ENCODE measurements at places on chromosomes 16 and 17.

GRCh38 chr17:55584055-55584685 is 72.9 kb upstream of the SMIM36 start:
- no peak for DNase-seq

GRCh38 chr17:77377710-77378235 is 237.0 kb downstream of the SEC14L1 start:
- no peak for DNase-seq

DNA sequence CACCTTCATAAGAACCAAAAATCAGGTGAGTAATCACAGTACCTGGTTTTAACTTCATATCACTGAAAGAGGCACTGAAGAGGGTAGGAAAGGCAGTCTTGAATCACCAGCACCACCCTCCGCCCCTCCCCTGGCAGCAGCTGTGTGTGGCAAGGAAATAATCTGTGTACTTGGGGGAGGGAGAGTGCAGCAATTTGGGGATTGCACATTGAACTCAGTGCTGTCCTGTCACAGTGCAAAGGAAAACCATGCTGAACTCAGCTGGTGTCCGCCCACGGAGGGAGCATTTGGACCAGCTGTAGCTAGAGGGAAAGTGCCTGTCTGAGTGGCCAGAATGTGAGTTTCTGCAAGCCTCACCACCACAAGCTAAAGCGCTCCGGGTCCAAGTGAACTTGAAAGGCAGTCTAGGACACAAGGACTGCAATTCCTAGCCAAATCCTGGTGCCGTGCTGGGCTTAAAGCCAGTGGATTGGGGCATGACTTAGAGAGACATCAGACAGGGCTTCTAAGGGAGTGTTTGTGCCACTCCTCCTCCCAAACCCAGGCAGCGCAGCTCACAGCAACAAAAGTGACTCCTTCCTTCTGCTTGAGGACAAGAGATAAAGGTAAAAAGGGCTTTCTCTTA is 39.7 kb upstream of the ALDH3A1 start:
- no peak for DNase-seq

DNA sequence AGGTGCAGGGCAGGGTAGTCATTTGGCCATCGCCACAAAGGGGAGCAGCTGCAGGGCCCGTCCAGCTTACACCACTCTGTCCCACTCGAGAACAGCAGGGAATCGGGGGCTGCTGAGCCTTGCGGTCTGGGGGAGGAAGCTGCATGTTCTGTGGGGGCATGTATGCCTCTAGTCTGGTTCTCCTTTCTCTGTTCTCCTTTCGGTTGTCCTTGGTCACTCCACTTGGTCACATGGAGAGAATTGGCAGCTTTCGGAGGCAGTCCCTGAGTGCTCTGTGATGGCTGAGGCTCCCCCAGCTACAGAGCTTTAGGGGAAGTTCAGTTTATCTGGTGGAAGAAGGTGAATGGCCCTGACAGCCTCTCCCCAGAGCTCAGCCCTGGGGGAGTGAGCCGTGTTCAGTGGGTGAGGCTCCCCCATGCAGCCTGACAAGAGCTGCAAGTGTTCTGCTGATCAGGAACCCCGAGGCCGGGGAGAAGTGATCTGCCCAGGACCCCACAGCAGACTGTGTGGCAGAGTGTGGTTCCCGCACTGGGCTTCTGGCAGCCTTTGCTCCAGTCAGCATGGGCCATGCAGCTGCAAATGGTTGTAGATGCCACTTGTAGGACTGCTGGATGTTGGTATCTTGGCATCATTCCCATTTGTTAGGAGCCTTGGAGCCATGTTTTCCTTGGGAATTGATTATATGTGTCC is 22.3 kb upstream of the SMPD3 start:
- DNase-seq, result peak; percentile 67

DNA sequence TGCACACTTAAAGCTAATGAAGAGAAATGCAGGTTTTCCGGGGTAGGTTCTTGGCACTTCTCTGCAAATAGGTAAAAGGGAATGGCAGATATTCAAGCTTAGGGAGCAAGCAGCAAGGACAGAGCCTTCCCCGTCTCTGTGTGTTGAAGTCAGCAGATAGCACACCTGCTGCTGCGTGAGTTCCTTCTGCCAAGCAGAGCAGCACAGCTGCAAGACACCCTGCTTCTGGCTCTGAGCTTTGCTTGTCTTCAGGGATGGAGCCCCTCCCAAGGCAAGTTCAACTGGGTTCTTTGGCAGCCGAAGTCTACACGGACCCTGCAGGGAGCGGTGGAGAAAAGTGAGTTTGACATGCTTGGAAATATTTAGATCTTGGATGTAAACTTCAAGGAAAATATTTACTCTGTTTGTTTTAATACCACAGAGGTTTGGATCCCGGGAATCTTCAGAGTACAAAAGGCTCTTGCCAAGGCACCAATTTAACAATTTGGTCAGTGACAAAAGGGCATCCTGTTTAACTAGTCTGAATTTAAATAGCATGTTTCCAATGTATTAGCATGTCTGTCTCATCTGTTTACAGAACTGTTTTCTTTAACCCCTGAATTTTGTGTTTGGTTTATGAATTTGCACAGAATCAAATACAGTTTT is 113.4 kb upstream of the KCNJ16 start:
- no peak for DNase-seq

GRCh38 chr17:77394540-77395295 is 253.9 kb downstream of the SEC14L1 start:
- no peak for DNase-seq

GRCh38 chr17:55757659-55758058 is 6.8 kb downstream of the PCTP start:
- no peak for DNase-seq

DNA sequence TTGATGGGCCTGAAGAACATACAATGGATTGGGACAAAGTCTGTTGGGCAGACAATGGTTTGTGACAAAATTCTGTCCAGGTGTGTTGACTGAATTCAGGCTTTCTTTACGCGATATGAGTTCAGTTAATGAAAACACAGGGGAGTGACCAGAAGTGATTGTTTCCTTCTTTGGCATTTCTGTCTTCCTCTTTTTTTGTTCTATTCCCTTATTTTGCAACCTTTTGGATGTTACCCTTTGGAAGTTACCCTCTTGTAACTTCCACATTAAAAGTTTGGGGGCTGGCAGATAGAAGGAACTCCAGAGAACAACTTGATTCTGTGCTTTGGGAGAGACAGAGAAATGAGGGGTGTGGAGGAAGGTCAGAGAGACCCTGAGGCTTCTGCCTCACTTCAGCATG is 126.7 kb downstream of the PITPNC1 start:
- DNase-seq, result no peak

DNA sequence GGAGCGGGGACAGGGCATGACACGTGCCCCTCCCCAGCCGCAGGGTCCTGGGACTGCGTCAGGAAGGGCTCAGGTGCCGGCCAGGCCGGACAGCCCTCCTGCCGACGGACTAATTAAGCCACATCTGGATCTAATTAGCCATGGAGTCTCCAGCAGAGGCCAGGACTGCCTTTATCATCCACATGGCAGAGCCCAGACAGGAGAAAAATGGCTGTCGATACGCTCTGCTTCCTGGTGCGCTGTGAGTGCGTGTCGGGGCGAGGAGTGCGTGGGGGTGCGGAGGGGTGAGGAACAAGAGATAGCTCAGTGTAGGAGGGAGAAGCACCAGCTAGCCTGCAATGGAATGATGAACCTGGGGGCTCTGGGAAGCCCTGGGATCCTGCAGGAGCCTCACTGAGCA is 218.8 kb downstream of the IRF8 start:
- DNase-seq, result no peak

- DNase-seq, result no peak
Observed at GRCh38 chr16:27813591-27813990, 249.9 kb downstream of the GSG1L start.

DNA sequence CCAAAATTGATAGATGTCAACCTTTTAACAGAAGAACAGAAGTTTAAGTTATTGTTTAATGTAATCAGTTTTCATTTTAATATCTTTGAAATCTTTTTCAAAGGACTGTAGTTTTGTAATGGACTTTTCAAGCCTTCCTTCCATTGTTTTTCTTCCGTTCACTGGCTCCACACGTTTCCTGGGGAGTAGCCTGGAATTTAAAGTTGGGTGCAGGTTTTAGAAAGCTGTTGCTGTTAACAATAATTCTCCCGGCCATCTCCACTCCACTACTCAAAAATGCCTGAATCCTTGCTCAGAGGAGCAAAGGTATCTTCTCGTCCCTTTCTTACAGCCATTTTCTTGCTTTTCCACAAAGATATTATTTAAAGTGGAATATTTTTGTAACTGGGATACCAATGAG is 4.7 kb upstream of the COQ7 start:
- DNase-seq, result no peak

- DNase-seq, result peak; percentile 56
Observed at GRCh38 chr17:13024526-13025257, 6.9 kb upstream of the ELAC2 start.

DNA sequence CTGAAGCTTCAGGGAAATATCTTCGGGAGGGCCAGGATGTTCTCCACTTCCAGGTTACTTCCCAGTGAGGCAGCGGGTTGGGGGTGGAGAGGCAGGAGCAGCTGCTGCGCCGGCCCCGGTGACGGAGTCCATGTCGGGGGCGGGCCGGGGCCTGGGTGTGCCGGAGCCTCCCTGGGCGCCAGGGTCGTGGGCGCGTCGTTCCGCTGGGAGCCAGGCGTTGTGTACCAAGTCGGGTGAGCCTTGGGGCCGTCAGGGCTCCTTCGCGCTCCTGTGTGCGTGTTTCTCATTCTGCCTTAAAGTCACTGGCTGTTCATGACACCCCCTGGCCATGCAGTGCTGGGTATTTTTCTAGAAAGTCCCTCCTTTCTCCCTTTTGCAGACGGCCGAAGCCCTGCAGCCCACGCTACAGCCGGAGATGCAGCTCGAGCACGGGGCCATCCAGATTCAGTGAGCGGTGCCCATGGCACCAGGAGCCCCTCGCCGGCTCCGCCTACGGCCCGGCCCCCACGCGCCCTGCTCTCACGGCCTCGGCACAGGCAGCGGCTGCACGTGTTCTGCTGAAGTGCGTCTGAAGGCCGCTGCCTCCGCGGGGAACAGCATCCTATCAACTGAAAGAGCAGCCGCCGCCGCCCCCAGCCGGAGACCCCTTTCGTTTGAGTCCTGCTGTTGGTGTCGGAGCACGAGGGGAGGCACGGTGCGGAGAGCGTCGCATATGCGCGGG is 125.1 kb downstream of the BANP start:
- no peak for DNase-seq

- no peak for DNase-seq
Observed at GRCh38 chr17:14756479-14756878, 455.6 kb downstream of the HS3ST3B1 start.

DNA sequence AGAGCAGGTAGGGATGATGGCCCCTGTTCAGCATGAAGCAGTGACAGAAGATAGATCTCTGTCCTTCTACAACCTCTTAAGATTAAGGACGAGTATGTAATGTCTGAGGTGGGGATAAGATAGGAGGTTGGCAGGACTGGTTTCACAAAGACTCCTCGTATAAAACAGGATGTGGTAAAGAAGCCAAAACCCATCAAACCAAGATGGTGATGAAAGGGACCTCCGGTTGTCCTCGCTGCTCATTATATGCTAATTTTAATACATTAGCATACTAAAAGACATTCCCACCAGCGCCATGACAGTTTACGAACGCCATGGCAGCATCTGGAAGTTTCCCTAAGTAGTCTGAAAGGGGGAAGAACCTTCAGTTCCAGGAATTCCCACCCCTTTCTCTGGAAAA is 27.3 kb downstream of the MIS12 start:
- DNase-seq, result no peak

GRCh38 chr17:18025241-18025944 is 13.6 kb downstream of the ATPAF2 start:
- DNase-seq, result peak; percentile 55

- DNase-seq, result no peak
Observed at GRCh38 chr17:5065227-5065744, 13.0 kb upstream of the ZFP3 start.

GRCh38 chr17:61458000-61458399 is 5.8 kb downstream of the TBX4 start:
- DNase-seq, result no peak

- DNase-seq, result no peak
Observed at GRCh38 chr17:76266244-76266938, 1.2 kb downstream of the UBALD2 start.

GRCh38 chr16:14194721-14195120 is 123.6 kb downstream of the MRTFB start:
- no peak for DNase-seq

GRCh38 chr17:64535357-64535756 is 28.6 kb downstream of the CEP95 start:
- DNase-seq, result no peak

DNA sequence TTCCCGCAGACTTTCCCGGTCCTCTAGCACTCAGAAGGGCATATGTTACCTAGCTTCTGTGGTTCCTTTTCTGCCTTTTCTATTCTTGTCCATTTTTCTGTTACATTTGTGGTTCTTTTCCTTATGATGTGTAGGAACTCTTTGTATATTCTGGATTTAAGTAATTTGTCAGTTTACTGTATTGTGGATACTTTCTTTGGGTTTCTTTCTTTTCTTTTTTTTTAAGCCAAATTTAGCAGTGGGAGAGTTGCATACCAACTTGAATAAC is 657 bp downstream of the ALDH3A2 start:
- no peak for DNase-seq

DNA sequence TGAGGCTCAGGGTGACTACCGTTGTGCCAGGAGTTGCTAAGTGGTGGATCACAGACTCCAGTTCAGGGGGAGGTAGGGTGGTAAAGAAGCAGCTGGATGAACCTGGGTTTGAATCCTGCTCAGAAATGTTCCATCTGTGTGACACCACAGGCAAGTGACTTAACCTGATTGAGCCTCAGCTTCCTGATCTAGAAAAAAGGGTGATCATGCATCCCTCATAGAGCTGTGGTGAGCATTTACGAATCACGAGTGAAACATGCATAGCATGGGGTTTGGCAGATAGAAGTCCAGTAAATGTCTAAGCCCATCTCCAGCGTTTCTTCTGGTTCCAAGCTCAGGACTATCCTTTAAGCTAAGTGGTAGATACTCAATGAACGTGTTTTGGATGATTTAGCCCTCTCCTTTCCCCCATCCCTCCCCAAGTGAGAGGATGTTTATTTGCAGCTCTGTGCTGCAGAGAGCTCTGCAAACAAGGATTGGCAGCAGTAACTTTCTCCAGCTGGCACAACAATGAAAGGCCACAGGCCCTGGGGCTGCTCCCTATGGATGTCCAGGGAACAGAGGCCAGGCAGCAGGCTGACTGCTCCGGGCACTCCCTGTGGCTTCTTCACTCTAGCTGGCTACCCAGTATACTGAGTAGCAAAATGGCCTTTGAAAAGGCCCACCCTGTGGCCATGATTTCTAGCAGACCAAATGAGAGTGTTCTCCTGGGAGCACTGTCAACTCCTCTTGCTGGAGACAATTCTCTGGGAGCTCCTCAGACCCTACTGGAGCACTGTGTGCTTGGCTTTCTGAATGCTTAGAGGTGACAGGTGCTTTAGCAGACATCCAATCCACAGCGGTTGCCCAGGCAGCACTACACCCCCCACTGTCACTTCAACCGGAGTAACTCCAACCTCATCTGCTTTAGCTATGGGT is 21.3 kb downstream of the CA4 start:
- DNase-seq, result no peak

- DNase-seq, result no peak
Observed at GRCh38 chr17:71232801-71233559, 887.8 kb upstream of the SOX9 start.

- DNase-seq, result no peak
Observed at GRCh38 chr16:81066681-81067080, 10.4 kb downstream of the C16orf46 start.

GRCh38 chr17:48478224-48479013 is 48.4 kb upstream of the SKAP1 start:
- peak; percentile 32 for DNase-seq
